ENCODE measurements at places on chromosomes 3 and 15.

DNA sequence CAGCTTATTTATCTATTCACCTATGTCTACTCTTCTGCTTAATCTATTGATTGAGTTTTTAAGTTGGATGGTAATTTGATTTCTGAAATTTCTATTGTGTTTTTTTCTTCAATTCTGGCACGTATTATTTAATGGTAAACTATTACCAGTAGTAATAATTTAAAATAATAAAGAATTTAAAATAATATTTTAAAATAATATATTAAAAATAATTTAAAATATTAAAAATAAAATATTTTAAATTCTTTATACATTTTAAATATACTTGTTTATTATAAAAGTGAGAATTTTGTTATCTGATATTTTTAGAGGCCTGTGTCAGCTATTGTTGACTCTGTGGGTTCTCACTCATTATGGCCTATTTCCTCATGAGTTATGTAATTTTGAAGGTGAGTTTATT is 100.7 kb upstream of the SPATA16 start:
- no peak for DNase-seq

- no peak for DNase-seq
Observed at GRCh38 chr15:99729920-99730319, 3.3 kb downstream of the LYSMD4 start.

DNA sequence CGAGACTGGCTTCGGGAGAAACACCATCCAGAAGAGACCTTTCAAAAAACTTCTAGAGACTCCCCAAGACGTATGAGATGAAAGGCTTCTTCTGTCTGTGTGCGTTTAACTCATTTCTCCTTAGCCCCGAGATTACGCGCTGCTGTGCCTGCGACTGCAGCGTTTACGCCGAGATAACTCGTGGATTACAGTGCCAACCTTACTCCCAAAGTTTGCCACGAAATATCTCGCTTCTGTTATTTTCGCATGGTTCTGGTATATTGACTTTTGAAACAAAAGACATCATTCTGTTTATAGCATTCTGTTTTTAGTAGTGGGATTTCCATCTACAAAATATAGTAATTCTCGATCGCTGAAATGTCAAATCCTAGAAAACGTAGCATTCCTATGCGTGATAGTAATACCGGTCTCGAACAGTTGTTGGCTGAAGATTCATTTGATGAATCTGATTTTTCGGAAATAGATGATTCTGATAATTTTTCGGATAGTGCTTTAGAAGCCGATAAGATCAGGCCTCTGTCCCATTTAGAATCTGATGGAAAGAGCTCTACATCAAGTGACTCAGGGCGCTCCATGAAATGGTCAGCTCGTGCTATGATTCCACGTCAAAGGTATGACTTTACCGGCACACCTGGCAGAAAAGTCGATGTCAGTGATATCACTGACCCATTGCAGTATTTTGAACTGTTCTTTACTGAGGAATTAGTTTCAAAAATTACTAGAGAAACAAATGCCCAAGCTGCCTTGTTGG is 467 bp downstream of the PGBD4 start:
- no peak for DNase-seq

GRCh38 chr3:15822281-15822680 is 24.5 kb upstream of the ANKRD28 start:
- DNase-seq: no peak

- no peak for DNase-seq
Observed at GRCh38 chr15:78651007-78651406, 10.0 kb upstream of the CHRNB4 start.

GRCh38 chr15:70906842-70907241 is 14.2 kb downstream of the LRRC49 start:
- no peak for DNase-seq

DNA sequence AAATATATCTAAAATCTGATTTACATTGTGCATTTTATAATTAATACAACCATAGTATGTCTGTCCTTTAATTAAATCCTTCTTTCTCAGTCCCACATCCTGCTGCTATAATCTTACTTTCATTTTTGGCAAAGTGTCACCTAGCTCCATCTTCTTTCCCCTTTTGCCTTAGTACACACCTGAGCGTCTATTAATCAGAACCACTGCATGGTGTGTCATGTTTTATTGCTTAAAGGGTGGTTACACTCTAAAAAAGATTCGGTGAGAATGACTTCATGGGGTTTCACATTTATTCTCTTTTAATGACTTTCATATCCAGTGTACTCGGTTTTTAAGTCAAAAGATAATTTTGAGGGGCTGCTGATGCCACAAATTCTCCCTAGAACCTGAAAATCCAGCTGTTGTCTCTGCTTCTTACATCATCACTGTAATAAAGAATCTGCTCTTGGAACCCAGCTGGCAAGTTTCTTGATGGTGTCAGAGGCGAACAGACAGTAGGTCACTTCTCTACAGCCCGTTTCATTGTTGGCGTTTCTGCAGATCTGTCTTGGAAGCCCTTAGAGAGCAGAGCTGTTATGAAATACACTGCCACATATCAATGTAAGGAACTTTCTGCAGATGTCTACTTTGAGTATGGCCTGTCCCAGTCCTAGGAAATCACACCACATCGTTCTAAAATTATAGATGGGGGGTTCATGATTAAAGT is 99.7 kb downstream of the TIGIT start:
- no peak for DNase-seq

- no peak for DNase-seq
Observed at GRCh38 chr3:63762180-63762579, 56.9 kb upstream of the C3orf49 start.

- DNase-seq: no peak
Observed at GRCh38 chr15:56038015-56038414, 44.6 kb upstream of the NEDD4 start.

DNA sequence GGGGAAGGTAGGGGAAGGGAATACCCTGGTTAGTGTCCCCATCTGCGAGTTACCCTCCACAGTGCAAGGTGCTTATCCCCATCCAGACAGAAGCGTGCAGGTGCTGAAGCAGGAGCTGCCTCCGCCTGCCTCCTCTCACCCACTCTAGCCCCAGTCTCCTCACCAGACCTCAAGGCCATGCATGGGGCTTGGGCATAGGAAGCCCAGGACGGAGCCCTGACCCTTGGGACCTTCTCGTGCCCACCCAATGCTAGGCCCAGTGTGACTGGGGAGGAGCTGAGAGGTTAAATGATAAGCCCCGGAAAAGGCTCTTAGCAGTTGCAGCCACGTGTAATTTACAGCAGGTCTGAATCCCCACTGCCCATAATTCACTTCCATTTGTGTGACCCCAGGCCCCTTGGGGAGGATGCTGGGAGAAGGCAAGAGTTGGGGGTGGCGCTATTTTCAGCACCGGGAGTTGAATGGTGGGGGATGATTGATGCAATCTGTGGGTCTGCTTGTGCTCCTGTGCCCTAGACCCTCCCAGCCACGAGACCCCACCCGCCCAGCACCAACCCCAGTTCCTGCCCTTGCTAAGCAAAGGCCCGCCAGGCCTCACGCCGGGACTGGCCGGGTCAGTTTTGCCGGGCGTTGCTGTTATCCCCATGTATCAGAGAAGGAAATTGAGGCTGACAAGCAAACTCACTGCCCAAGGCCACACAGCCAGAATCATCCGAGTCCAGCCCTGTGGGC is 14.5 kb upstream of the PLXND1 start:
- no peak for DNase-seq

DNA sequence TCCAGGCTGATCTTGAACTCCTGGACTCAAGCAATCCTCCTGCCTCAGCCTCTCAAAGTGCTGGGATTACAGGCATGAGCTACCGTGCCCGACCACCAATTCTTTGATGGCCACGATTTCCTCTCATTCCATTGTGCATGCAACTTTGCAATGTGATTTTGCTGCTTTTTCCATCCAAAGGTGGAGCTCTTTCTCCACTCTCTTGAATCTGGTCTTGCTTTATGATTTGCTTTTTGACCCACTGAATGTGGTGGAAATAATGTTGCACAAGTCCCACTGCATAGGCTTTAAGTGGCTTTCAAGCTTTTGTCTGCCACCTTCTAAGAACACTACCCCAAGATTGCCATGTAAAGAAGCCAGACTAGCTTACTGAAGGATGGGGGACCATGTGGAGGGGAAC is 10.6 kb downstream of the RPS27L start:
- no peak for DNase-seq

DNA sequence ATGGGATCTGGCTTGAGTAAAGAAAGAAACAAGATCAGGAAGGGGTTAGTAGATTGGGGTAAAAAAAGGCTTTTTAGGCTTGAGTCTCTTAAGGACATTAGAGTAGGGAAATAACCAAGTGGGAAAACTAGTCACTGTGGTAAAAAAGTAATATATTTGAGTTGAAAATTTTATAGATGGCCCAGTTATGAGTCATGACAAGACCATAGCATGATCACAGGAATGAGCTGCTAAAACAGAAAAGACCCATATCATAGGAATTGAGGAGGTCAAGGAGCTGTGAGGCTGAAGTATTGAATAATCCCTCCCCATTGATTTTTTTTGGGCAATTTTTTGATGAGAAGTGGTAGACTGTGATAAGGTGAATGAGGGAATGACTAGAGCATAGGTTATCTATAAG is 69.2 kb upstream of the TBC1D5 start:
- DNase-seq: no peak

DNA sequence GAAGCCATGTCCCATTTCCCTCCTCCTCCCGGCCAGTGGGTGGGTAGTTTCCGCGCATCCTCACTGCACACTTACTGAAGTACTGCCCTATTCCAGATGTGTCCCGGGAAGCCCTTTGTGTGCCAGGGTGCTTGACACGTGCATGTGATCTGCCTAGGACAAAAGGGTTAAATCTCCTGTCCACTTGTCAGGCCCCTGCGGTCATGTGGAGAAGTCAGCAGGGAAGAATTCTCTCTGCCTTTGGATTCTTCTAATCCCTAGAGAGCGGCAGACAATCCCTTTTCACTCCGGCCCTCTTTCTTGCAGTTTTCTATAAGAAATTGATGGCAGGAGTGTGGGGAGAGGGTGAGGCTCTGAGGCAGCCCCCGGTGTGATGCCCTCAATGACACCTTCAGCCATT is 19.8 kb downstream of the ST8SIA2 start:
- DNase-seq: no peak

DNA sequence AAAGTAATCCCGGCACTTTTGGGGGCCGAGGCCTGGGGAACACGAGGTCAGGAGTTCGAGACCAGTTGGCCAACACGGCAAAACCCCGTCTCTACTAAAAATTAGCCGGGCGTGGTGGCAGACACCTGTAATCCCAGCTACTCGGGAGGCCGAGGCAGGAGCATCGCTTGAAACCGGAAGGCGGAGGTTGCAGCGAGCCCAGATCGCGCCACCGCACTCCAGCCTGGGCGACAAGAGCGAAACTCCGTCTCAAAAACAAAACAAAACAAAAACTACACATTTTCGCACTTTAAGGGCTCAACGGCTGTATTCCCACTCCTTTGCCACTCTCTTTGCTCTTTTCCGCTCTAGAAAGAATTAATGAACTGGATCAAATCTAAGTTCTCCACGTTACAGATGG is 763 bp upstream of the TRNT1 start:
- DNase-seq: no peak

DNA sequence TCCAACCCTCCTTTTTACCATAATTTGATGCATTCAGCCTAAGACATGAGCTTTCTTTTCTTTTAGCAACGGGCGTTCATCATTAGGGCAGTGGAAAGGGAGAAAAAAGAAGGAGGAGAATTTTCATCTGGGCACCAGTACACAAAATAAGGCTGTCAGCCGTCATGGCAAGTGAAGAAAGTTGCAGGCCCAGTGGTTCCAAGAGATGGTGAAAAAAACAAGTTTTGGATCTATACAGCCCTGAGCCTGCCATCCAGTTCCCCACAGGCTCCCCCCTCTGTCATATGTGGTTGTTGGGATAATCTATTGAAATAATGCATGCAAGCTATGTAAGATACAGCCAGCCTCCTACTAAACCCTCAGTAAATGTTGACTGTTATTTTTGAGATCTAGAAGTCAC is 500.6 kb upstream of the PROK2 start:
- no peak for DNase-seq

DNA sequence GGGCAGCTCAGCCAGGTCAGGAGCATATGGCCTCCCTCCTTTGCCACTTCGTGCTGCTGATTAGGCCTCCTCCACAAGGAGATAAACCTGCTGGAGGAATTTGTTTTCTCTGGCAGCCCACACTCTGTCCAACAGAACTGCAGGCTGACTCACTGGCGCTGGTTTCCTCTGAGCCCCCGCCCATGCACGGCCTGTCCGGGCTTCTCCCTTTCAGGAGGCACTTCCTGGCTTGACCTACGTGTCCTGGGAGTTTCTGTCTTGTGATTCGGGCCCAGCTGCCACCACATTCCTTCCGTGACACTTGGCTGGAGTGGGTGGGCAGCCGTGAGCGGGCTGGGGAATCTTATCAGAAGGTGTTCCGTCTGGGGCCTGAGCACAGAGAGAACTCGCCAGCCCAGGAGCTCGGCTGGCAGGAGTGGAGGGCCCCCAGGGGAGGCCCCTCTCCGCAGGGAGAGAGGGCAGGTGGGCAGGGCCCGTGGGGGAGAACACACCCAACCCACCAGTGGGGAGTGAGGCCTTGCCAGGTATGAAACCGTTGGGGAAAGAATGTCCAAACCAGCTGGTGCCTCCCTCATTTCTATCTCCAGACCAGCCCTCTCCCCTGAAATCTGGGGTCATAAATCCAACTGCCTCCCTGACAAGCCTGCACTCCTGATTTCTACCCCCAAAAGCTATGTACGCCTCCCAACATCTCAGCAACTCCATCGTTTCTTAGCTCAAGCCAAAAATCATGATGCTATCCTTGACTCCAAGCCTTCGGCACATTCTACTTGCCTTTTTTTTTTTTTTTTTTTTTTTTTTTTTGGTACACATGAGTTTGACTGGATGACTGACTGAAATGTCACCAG is 110.6 kb upstream of the MEF2A start:
- no peak for DNase-seq

- no peak for DNase-seq
Observed at GRCh38 chr3:156291272-156292123, 171.1 kb downstream of the KCNAB1 start.

- DNase-seq: no peak
Observed at GRCh38 chr3:108959017-108959416, 5.3 kb upstream of the GUCA1C start.

DNA sequence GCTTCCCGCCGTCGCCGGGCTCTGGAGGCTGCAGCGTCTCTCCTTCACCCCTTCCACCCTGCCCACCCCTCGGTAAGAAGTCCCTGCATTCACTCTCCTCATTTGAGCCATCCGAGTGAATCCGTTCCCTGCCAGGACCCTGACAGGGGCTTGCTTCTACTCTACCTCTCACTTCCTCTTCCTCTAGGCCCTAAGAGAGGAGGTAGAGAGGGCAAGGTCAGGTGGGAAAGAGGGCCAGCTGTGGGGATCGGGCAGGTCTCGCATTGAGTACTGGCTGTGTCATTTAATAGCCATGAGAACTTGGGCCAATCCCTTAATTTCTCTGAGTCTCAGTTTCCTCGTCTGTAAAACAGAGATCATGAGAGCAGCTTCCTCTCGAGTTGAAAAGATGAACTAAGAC is 283.6 kb downstream of the UACA start:
- no peak for DNase-seq

DNA sequence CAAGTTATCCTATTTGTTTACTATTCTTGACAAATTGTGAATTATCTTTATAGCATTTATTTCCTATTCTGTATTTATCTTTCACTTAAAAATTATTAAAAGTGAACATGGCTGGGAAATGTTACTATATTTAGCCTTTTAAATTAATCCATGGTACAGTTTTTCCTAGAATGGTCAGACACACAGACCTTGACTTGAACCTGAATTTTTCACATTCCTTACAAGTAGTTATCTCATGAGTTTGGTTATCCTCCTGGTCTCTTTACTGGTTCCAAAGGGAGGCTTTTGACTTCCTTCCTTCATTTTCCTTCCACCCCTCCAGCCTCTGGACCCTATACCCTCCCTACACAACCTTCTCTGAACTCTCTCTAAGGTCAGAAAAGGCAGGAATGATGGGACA is 280.6 kb downstream of the SATB1 start:
- DNase-seq: no peak
